Mesothelial cell of epicardium (in vitro differentiated cells): ENCODE measurements at places on chromosomes 11 and 22. TPM values are rescaled to one million over a fixed set of nuclear protein-coding genes. Genes with fewer than 3 reads are reported as not detected.

DNA sequence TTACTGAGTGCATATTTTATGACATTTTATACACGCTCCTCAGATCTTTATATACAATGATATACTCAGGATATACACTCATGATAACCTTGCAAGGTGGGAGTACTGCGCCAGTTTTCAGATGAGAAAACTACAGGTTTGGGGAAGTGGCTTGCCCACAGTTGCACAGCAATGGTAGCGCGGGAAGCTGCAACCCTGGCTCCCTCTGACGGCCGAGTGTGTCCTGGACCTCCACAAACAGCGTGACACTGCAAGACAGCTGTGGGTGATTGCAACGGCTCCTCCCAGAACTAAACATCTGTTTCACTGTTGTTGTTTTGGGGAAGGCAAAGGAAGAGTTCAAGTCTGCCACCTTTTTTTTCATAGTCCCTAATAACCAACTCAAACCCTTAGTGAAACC is 47.0 kb downstream of the PACSIN2 start:
- no peak for DNase-seq

SCUBE1 gene
- total RNA-seq = 16.2 to 19.4 TPM (median 19.3 TPM) in 3 replicates

DNA sequence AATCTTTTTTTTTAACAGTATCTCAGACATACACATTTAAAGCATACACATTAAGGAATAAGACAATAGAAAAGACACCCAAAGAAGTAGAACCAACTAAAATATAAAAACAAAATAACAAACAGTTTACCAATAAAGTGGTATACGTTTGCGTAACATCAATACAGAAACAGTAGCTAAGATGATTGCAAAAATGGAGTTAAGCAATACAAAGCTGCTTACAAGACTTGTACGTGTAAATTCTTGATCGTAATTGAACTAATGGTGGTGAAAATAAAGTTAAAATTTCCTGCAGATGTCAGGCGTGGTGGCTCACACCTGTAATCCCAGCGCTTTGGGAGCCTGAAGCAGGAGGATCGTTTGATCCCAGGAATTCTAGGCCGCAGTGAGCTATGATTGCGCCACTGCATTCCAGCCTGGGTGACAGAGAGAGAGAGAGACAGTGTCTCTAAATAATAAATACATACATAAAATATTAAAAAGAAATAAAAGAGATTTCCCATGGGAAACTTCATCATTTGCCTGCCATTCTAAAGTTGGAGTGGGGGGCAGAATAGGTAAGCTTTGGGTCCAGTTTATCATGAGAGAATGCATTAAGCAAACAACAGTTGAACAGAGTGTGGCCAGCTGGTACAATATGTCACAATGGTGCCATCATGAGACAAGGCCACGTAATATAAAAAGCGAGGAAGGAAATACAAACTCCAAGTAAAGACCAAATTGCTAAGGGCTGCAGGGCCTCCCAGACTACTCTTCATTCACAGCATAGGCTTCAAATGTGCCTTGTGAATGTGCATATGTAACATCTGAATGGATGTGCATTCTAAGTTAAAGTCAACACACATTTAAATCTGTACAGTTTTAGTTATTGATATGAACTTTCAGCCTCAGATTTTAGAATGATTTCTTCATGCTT is 38.9 kb upstream of the EED start:
- no peak for DNase-seq

DNA sequence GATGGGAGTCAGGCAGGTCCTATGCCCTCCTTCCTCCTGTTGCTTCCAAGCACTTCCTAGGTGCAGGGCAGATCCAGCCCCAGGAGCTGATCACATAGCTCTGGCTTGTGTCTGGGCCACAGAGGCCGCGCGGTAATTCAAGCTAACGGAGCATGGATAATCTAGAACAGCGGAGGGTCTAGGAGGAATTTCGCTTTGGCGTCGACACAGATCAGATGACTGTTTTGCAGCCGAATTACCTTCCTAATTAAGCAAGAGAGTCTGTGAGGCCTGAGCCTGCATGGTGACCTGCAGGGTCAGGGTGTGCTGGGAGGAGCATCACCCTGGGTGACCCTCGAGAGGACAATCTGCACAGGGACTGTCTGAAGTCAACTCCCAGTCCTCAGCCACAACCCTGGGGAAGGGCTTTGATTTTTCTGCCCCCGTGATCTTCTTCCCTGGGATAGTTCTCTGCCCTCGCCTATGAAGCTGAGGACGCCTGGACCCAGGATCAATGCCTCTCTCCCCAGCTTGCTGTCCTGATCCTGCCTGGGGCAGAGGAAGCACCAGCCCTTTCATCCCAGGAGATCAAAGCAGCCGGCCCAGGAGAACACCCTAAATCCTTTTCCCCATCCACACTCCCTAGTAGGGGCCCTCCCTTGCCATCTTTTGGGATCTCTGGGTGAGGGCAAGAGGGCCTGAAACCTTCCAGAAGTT is 11.0 kb downstream of the NECTIN1 start:
- no peak for DNase-seq

DGCR6L gene
- 38.7 to 40.1 TPM (median 38.7 TPM) in 3 replicates for total RNA-seq

DNA sequence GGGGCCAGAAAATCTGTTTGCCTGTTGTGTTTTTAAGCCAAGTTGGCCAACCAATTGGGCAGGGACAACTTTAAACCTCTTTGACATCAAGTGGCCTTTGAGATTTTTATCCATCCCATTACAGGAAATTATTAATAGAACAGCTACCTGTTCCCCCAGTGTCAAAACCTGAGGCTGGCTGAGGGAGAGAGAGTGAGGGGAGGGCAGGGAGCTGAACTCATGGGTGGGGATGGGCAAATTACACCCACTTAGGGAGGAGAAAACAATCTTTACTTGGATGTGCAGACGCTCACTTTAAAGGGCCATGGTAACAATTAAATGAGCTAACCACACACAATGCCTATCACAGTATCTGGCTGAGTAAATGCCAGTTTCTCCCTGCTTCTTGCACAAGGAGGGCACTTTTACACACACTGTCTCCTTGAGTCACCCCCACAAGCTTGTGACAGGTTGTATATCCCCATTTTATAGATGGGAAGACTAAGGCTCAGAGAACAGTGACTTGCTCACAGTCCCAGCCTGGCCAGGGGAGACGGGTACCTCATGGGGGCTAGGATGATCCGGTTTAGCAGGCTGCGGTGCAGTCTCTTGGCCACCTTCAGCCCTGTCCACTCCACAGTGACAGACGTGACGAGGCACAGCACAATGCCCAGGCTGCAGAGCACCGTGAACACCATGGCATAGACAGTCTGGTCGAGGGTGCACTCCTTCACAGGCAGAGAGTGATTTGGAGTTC is 17.8 kb upstream of the KCNJ11 start:
- DNase-seq = no peak

GRCh38 chr11:66100272-66101065 is 30.4 kb downstream of the PACS1 start:
- DNase-seq = no peak

DNA sequence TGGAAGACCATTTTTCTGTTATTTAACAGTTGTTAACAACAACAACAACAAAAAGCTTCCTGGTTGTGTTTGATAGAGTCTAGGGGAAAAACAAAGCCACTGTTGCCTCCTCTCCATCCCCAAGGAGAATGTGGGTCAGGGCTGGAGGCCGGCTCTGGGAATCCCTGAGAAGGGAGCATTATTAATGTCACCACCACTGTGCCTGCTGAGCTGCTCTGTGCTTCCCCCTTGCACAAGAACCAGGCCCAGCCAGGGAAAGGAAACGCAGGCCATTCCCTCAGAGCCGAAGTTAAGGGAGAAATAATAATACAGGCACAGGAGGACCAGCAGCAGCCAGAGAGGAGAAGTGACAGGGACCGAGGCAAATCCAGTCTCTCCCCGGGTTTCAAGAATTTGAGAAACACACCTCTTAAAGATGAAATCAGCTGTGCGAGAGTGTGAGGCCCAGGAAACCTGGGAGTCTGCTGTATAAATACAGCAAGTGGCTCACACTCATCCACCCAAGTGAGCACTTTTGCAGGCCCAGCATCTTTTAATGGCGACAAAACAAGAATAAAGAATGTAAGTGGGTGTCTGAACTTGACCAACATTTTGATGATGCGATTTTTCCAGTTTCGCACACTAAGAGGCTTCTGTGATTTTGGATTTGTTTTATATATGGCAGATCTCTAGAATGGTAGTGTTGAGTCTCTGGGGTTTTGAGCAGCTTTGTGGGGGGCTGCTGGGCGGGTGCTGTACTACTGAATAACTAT is 539.2 kb downstream of the NTM start:
- DNase-seq = no peak

GRCh38 chr11:114083391-114084252 is 24.1 kb downstream of the ZBTB16 start:
- DNase-seq = no peak

GGTLC3 gene
- not detected in 3 replicates for total RNA-seq

MAML2 gene
- 36.4 to 38.4 TPM (median 38.3 TPM) in 3 replicates for total RNA-seq

MN1 gene
- total RNA-seq = 46.3 to 49.6 TPM (median 47.8 TPM) in 3 replicates

GGTLC2 gene
- total RNA-seq = 0.31 TPM in 1 of 3 replicates, not detected in the others

ZNF280B gene
- total RNA-seq = 6.0 to 6.9 TPM (median 6.4 TPM) in 3 replicates

GRCh38 chr11:105401269-105401809 is 208.5 kb upstream of the GRIA4 start:
- no peak for DNase-seq

- DNase-seq = no peak
These were observed 176.9 kb downstream of the FAT3 start for GRCh38 chr11:92401520-92401919.

DNA sequence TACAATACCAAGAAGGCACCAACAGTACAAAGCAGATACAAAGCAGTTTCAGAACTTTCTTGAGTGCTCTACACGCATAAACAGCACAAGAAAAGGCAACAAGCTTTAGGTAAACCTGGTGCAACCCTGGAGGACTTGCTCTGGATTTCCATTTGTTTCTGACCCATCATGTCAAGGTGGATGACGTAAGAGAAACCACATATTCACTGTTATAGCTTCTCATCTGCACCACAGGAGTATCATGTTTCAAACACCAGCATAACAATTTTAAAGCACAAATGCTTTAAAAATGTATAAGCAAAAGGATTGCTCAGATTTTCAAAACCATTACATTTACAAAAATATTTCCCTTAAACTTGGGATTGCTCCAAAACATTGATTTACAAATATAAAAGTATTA is 25.0 kb upstream of the YPEL1 start:
- DNase-seq = no peak

GRCh38 chr22:49600891-49601431 is 226.7 kb downstream of the BRD1 start:
- DNase-seq = no peak

UBASH3B gene
- total RNA-seq = 6.6 to 7.1 TPM (median 6.8 TPM) in 3 replicates

GRCh38 chr11:12785901-12786300 is 111.7 kb downstream of the TEAD1 start:
- no peak for DNase-seq

SLC15A3 gene
- total RNA-seq = 5.0 to 7.4 TPM (median 5.2 TPM) in 3 replicates

DNA sequence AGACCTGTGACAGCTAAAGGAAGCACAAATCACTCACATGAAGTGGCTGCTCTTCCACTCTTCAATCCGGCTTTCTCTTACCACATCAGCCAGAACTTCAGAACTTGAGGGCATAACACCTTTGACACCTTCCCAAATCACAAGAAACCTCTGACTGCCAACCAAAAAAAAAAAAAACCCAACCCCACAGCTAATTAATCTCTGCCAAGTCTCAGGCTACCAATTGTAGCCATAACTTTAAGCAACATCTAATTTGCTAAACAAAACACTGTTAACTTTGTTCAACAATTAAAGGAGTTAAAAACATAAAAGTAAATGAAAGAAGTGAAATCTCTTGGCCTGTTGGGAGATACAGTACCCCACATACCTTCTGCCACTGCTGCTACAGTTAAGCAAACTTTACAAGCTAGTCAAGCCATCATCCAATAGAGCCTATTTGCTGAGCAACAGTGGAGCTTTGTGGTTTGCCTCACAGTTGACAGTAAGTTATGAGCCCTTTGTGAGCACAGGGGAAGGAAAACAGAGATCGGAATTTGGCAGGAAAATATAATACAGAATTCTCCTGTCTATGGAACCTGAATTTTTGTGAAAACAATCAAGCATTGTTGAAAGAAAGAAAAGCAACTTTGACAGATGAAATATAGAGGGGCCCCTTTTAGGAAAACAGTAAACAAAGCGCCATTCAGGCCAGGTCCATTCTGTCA is at the start of gene SOX6:
TSS of gene SOX6 (minus strand) at position 490 of the 704 bp plus-strand sequence. CDS start 15,298 bp downstream, outside the sequence.
- DNase-seq = no peak

PIK3C2A gene
- total RNA-seq = 71.3 to 77.1 TPM (median 74.0 TPM) in 3 replicates

DNA sequence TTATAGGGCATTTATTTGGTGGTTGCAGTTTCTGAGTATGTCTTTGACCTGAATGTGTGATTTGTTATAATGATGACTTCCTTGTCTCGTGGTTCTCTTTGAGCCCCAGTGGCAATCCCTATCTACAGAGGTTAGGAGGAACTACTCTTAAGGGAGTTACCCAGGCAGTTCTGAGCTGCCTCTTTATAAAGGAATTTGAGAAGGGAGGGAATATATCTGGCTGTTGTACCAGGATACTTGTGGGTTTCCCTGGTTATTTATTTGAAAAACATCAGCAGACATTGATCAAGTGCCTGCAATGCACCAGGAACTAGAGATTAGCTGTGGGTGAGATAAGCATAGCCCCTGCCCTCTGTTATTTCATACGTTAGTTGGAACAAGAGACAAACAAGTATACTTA is 243.5 kb upstream of the ARHGAP20 start:
- DNase-seq = no peak

MS4A5 gene
- not detected in 3 replicates for total RNA-seq

ABCG4 gene
- 1.9 to 2.6 TPM (median 2.0 TPM) in 3 replicates for total RNA-seq

DNA sequence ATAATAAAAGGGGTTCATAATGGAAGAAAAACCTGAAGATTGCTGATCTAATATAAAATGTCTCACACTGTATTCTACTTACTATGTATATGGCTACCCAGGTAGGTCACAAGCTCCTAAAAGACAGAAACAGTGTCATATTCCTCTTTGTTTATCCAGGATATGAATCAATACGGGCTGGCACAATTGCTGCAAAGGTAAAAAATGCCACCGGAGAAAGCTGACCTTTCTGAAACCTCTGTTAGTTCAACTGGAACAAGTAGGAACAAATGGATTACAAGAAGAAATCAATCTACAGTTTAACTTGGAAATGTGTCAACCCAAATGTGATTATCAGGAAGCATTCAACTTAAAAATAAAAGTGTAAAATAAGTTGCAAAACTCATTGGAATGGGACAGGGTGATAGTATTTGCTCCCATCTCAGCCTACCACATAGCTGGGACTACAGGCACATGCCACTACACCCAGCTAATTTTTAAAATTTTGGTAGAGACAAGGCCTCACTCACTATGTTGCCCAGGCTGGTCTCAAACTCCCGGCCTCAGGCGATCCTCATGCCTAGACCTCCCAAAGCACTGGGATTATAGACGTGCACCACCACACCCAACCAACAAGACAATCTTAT is 27.6 kb downstream of the SLC35F2 start:
- DNase-seq = no peak

DNA sequence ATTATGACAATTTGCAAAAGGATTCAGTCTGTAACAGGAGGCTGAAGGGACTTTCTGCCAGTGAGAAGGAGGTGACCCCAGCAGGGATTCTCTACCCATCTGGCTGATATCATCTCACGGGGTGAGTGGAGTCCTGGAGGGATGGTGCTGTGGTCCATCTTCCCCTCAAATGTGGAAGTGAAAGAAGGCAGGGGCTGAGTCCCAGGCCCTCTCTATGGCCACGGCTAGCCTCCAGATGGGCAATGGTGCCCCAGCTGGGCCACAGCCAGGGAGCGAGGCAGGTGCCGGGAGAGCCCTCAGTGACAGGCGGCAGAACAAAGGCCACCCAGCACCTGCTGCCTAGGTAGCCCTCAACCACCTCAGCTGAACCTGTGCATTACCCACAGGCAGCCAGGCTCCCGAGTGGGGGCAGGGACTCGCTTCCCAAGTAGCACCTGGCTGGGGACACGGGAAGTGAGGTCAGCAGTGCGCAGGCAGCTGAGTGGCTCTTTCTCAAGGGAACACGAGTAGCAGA is 6.7 kb downstream of the NECTIN1 start:
- DNase-seq = no peak
